ENCODE measurements at places on chromosomes 4 and X.
A peak's percentile ranks its signal among the peaks of the same experiment; 100 is the strongest.

DNA sequence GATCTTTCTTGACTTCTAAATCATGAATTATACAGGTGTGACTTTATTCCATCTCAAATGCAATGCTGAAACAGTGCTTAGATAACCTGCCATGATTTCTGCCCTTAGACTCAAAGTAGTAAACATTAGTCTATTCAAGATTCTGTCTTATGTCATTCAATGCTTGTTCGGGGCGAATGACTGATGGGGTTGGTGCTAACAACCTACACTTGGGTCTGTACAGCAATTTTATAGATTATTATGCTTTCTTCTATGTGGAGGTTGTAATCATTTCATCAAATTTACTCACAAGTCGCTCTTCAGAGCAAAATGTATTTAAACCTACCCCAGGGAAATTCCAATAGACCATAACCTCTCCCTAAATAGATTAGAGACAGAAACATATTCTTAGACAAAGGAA, 1021.5 kb upstream of the GRID2 start:
- no peak for DNase-seq

DNA sequence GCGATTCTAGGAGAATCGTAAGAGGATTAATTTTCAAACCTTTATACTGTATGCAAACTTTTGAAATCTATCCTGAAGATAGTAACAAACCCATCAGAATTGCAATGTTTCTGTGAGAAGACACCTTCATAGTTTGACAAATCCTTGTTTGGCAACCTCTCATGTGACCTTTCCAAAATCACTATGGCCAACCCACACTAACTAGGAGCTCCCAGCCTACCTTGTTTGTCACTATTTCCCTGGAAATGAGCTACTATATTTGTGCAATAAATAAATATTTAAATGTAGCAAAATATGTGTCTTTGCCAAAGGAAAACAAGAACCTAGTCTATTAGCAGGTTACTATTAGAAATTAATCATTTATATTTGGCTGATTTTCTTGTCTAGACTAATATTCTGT, 173.7 kb downstream of the PPP1R2C start:
- DNase-seq: no peak

DNA sequence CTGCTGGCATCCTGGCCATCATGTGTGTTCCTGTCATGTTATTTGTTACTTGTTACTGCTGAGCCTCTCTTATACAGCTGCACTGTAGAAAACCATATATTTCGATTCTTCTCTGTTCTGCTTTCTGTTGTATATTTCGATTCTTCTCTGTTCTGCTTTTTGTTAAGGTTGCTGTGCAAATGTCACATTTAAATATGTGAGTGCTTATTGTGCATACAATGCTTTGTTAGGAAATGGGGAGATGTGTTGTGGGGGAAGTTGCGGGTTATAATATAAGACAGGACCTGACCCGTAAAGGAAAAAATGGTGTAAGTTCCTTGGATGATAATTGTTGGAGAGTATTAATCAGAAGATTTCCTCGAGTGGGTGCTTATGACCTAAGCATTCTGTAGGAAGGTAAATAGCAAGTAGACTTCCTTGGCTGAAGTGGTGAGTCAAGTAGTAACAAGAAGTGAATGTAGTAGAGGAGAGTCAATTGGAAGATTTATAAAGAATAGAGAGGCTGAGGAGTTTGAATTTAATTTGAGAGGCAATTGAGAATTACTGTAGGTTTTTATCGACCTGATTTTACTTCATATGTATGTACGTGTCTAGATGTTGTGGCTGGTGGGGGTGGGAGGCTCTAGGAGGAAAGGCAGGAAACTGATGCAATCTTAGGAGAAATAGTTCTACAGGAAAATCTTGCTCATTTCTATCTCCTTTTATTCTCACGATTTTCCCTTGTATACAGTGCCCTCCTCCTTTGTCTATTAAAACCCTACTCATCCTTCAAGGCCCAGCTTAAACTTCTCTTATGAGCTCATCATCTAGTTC, 8.5 kb downstream of the OGT start:
- no peak for DNase-seq

GRCh38 chr4:138236037-138236436, 6.1 kb downstream of the SLC7A11 start:
- DNase-seq: no peak

DNA sequence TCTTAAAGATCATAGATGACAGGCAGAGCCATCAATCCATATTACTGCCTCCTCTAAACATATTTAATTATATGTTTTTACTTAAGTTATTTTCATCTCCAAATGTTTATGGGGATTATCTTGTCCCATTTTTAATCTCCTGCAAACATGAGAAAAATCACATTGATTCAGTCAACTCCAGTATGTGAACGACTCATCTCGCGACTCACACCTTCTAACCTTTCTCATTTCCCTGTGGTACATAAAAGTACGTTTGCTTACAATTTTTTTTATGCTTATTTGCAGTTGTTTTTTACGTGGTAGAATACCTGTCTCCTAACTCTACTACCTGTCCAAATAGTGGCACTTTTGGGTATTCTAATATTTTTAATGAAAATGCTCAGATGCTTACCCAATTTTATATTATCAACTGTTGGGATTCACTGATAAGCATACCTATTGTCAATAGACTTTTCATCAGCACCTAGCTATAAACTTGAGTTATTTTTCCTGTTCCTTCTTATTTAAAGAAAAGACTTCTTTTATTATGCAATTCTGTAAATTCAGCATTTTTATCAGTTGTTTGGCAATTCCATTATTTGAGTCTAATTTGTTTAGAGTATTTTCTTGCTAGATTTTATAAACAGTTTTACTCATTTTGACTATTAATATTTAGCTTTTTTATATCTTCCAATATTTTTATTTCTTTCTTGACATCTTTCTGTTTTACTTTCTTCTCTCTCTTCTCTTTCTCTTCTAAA, 276.6 kb downstream of the ANK2 start:
- no peak for DNase-seq

GRCh38 chrX:27903960-27904359, 77.3 kb downstream of the DCAF8L1 start:
- DNase-seq: no peak

DNA sequence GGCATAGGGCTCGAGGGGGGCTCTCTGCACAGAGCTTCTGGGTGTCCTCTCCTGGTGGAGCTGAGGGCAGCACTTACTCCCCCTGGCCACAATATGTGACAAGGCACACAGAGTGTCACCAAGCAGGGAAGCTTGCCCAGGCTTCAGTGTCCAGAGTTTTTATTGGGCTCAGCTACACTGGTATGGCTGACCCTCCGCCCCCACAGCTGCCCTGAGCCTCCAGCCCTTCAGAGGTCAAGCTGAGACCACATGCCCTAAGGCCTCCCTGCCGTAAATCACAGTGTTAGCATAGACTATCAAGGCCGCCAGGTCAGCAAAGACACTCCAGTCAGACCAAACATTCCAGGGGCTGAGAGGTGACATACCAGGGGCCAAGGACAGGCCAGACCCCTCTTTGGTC, 59.0 kb downstream of the EVC start:
- no peak for DNase-seq

GRCh38 chr4:125011646-125012045, 299.1 kb upstream of the ANKRD50 start:
- no peak for DNase-seq

DNA sequence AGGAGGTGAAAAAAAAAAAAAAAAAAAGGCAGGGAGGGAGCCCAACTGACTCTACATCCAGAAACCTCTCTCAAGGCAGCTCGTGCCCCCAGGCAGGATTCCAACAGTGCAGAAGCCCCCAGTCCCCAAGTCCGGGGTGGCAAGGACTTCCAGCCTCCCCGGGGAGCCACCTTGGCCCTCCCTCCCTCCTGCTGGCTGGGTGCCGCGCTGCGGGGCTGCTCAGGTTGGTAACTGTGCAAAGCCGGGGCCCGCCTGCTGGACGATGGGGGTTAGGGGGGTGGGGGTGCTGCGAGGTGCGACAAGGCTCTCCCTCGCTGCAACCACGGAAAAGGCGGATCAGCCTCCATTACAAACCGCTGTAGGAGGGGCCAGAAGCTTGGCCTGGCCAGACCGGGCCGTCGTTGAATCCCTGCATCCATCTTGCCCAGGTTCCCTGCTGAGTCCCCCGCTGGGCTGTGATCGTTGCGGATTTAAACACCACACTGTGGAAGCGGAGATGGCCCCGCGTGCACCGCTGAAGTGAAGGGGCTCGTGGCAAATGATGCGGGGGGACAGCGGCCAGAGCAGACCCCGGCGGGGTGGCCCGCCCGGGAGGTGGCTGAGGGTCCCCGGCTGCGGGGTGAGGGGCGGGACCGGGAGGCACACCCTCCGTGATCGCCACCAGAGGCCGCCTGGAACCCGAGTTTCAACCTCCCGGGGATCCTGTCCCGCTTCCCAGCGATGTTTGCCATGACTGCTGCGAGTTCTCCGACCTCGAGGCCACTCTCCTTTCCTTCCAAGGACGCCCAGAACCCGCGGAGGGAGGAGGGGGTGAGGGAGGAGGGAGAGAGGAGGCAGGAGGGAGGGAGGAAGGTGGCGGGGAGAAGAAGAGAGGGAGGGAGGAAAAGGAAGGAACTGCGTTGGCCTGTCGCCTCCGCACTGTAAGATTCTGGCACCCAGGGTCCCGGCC, 58.0 kb upstream of the DDX3X start:
- peak; percentile 49 for DNase-seq

- DNase-seq: no peak
Measured at GRCh38 chrX:17443556-17443955, 68.6 kb downstream of the NHS start.

DNA sequence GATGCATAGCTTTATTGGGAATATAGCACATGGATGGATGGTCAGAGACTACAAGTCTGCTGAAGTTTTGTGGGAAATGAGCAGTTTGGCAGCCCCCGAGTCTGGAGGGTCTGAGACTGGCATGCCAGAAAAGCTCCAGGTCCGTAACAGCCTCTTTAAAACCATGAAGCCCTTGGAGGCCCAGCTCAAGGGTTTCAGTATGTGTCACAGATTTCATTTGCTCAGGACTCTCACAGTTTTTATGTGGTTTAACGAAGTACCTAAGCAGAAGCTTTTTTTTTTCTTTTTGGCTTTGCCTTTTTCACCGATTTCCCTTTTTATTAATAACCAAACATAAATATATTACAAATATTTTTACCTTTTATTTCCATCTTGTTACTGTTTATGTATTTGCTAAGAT, 30.6 kb upstream of the TMEM184C start:
- no peak for DNase-seq

DNA sequence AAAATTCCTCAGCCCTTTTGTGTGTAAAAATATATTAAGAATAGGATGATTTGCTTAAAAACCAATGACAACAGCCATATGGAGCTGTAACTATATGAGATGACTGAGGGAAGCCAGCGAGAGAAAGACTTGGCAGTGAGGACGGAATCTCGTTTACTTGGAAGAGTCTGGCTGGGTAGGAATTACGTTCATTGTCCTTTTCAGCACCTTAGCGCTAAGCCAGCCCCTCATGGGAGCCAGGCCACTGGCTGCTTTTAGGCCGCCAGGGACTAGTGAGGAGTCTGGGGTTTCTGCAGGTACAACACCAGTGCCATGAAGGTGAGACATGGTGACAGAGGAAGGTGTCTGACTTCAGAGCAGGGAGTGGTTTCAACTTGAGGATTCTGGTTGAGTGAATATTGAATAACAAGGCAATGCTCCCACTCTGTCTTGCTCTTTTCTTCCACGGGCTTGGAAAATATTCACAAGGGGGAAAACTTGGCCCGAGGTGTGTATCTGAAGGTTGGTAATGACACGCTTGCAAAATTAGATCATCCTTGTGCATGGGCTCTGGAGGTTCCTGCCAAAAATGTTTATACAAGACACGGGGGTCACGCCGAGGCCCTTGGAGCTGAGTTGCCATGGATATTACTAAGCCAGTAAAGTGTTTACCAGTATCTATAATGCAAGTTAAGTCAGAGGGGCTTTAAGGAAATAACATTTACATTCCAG, 17.4 kb downstream of the KLF3 start:
- DNase-seq: no peak

- no peak for DNase-seq
Measured at GRCh38 chrX:11426712-11427452, 133.7 kb downstream of the AMELX start.

- no peak for DNase-seq
Measured at GRCh38 chrX:119489212-119490074, 21.2 kb downstream of the SLC25A5 start.

DNA sequence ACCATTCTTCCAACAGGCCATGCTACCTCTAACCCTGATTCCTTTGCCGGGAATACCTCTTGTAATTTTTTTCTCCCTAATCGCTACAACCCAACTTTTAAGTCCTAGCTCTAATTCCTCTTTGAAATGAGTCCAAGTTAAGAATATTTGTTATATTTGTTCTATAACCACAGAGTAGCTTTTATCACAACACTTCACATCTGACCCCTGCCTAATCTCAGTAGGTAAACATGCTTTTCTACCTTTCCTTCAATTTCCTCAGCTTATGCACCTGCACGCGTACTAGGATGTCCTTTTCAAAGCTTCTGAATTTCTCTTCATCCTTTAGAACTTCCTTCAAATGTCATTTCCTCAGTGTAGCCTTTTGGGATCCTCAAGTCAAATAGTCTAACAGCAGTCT, 915.5 kb upstream of the LCORL start:
- DNase-seq: no peak

DNA sequence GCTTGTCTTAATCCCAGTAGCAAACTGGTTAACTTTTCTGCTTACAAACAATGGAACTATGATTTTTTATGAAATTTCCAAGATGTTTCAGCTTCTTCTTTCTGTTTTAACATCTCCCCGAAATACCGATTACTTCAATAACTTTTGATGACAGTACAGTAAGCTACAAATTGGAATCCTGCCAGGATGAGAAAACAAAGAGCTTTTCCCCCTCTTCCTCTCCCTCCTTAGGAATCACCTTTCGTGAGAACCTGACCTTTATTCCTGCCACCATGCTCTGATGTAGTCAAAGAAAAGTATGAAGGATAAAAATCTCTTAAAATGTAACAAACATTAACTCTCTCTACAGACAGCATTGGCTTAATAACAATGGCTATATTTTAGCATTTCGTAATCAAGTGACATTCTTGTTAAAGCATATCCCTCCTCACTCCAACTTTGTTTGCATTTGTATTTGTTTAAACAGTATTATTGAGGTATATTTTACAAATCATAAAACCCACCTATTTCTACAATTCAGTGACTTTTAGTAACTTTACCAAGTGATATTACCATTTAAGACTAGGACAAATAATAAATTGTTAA, 148.7 kb upstream of the NAP1L5 start:
- no peak for DNase-seq
